ENCODE measurements at places on chromosomes 3 and 15.
A peak's percentile ranks its signal among the peaks of the same experiment; 100 is the strongest.

DNA sequence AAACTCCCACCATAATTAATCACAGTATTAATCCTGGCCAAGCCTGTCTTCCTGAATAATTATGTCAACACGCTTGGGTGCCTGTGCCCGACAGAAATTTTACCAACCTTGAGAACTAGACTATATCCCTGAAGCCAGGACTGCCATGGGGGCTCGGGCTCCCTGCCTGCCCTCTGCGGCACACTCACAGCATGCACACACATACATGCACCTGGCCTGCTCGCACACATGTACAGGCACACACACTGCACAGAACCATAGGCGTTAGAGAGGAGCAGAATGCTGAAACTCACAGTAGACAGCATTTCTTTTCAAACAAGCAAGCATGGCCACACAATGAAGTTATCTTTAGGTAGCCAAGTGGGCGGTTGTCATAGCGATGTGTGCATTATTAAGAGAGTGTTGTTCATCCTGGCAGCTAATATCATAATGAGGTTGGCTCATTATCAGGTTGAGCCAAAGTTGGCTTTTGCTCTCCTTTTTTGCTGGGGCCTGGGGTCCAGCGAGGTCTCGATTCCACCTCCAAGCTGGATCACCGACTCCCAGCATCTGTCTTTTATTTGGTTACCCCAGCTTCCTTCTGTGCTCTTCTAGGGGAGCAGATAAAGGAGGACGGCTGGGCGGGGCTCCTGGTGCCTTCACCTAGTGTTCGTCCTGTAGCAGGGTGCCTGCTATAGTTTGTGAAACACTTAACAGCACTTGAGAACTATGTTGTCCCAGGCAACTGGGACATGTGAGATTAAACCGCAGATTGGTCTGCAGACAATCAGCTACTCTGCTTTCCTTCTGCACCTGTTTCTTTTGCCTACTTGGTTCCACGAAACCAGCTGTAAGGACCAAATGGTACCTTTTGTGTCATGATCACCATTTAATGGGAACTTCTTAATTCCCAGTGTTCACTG, 91.4 kb downstream of the ZNF621 start:
- no peak for DNase-seq

- DNase-seq: no peak
Measured at GRCh38 chr3:187942658-187943241, 197.5 kb upstream of the BCL6 start.

GRCh38 chr15:100106732-100107131, 235.0 kb downstream of the ADAMTS17 start:
- DNase-seq: no peak

GRCh38 chr15:81950841-81951414, 94.9 kb downstream of the MEX3B start:
- no peak for DNase-seq

DNA sequence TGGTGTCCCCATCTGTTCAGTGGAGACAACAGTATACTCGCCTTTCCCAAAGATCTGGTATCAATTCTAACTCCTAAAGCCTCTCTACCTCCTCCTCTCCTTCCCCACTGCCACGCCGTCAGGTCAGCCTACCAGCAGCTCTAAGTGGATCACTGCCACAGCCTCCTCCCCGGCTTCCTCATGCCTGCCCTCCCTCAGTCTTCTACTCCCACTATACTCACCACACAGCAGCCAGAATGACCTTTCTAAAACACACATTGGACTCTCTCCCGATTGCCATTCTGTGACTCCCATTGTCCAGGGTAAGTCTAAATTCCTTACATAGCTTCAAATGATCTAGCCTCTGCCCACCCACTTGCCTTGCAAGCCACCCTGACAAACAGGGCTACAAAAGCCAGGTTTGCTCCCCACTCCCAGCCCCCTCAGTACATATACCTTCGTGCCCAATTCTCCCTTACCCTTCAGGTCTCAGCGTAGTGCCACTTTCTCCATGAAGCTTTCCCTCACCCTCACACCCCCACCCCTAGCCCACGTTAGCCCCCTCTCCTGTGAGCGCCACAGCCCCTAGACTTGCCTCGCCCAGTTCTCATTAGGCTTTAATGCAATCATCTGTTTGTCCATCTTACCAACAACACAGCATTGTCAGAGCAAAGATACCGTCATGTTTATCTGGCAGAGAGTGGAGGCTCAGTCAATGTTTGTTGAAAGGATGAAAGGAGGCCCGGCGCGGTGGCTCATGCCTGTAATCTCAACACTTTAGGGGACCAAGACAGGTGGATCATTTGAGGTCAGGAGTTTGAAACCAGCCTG, 9.5 kb upstream of the SEMA7A start:
- no peak for DNase-seq

DNA sequence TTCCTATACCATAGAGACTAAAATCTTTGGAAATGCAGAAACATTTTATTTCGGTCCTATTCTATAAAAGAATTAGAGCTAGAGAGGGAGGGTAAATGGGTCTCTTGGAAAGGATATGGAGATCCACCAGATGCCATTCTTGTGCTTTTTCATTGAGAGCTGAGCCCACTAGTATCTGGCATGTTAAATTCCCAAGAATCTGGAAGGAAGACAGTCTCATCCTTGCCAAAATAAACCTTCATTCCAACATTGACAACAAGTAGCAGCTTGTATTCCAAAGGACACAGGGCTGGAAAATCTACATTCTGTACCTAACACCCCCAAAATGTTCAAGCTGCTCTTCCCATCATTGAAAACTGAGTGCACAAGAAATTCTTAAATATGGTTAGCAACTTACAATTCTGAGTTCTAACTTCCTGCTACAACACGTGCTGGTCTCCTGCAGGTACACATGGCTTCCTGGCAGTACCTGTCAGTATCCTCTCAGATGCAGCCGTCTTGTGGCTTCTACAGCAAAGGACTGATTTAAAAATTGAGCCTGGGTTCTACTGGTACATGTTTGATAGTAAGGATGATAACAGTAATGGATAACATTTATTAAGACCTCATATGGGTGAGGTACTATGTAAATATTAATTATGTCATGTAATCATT, 348.1 kb downstream of the SV2B start:
- DNase-seq: no peak

GRCh38 chr3:177521305-177521704, 324.0 kb upstream of the TBL1XR1 start:
- DNase-seq: no peak

DNA sequence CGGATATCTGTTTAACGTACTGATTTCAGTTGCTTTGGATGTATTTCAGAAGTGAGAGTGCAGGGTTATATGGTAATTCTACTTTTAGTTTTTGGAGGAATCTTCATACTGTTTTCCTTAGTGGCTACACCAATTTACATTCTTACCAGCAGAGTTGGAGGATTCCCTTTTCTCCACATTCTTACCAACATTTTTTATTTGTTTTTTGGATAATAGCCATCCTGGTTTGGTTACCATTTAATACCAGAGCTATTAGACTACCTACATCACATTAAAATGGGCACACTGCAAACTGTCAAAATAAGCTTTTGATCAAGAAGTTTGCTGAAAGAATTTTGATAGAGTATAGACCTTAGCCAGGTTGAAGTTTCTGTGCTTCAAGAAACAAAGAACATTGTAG, 217.2 kb upstream of the CFAP20DC start:
- no peak for DNase-seq

DNA sequence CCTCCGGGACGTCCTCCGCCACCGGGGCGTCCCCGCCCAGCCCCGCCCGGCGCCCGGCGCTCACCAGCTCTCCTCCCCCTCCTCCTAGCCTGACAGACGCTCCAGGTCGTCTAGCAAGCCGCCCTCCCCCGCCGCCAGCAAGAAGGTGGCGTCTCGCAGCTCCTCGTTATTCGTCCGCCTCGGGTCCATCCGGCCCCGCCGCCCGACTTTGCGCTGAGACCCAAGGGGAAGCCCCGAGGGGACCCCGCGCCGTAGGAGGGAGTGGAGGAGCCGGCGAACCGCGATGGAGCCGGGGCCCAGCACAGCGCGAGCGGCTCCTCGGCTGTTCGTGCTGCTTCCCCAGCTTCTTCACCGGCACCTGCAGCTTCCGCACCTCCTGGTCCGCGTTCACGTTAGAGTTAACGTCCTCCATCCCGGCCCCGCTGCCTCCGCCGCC, 26.3 kb upstream of the MTHFS start:
- peak; percentile 35 for DNase-seq

DNA sequence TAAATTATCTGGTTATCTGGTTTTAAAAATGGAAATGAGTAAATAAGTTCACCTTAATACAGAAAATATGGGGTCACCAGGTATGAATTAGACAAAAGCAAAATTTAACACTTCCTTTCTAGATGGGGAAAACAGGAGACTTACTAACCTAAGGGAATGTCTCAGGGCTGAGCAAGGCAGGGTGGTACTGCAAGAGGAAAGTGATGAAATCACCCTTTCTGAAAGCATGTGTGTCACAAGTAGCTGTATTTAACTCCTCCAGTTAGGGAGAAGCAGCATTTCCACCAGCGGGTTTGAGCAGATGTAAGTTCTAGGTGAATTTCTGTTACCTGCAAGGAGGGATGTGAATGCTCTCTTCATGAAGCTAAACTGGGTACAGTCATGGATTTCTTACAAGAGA, 629.1 kb downstream of the MECOM start:
- no peak for DNase-seq

GRCh38 chr15:83930392-83931212, 276.7 kb downstream of the ADAMTSL3 start:
- DNase-seq: no peak

GRCh38 chr3:188240189-188240981, 86.4 kb downstream of the LPP start:
- no peak for DNase-seq

DNA sequence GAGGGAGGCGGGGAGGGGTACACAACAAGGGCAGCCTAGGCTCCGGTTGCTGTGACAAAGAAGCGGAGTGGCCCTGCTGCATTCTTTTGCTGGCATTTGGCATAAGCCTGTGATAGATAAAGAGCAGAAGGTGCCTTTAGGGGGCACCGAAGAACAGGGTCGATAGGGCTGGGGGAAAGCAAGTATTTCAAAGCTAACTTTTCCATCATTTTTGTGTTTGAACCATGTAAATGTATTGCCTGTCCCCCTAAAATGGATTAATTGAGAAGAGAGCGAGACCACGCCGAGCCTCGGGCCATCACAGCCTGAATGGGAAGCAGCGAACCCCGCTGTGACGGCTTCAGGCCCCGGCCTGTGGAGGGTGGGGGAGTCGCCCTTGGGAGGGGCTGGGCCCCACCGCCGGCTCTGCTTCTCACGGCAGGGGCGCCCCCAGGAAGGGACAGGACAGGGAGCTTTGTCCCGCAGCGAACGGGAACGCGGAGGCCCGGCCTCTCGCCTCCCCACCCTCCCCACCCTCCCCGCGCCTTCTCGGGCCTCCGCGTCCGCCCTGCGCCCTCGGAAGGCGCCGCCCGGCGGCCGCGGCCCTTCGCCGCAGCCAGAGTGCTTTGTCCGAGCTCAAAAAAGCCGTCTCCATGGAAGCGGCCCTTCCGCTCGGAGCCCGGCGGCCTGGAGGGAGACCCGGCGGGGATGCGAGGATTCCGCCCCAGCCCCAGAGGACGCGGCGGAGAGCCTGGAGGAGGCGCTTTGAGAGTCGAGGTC, 32.4 kb upstream of the ALDH1L1 start:
- DNase-seq: no peak

DNA sequence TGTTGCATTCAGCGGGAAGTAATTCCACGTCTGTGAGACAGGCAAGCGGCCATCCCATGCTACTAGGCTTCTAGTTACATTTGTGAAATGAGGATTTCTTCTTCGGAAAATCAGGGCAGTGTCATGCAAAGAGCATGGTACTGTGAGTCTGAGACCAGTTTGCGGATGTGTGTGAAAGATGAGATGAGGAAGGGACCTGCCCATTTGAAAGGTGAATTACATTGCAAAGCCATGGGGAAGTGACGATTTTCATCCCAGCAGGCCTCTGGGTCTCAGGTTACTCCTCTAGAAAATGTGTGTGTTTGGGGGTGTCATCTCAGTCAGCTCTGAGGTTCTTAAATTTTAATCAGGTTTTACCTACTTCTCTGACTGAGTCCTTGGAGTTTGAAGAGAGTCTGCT, 16.1 kb downstream of the TLE3 start:
- DNase-seq: no peak

- peak; percentile 41 for DNase-seq
Measured at GRCh38 chr3:112653209-112653871, 12.4 kb upstream of the CCDC80 start.

GRCh38 chr15:40723919-40724318, 28.9 kb downstream of the RAD51 start:
- DNase-seq: no peak

DNA sequence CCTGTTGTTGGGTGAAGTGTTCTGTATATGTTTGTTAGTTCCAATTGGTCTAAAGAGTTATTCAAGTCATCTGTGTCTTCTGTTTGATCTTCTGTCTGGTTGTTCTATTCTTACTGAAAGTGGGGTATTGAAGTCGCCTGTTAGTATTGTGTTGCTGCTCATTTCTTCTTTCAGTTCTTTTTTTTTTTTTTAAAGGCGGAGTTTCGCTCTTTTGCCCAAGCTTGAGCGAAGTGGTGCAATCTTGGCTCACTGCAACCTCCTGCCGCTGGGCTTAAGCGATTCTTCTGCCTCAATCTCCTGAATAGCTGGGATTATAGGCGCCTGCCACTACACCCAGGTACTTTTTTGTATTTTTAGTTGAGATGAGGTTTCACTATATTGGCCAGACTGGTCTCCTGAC, 23.5 kb downstream of the PFN2 start:
- DNase-seq: no peak

DNA sequence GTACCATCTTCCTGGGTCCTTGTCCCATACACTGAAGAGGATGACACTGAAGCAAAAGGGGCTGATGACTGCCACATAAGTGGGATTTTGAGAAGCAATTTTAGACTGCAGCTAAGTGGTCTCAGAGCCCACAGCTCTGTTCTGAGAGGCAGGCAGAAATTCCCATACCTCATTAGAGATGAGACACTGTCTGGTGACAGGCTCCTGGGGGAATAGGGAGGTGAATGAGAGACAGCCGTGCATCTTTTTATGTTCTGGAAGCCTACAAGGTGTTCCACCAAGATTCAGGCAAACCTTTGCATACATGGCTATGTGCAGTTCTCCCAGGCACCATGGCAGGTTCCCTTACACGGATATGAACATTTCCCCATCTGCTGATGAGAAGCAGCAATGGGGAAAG, 47.2 kb downstream of the LIMD1 start:
- no peak for DNase-seq

DNA sequence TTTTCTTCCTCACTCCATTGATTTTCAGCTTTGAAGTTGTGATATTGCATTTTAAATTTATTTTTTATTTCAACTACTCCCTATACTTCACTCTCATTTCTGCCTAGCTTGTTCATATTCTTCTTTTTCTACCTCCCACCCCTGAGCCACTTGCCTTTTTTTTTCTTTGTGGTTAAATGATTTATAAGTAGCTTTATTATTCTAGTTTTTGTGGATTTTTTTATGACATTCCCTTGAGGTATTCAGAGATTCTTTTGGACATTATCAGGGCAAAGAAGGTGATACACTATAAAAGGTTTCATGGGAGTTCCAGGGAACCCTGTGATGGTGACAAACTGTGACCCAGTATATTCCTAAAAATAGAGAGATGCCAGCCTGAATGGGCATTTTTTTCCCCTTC, 3.3 kb downstream of the C15orf61 start:
- DNase-seq: no peak

GRCh38 chr3:33636125-33636850, 81.8 kb downstream of the CLASP2 start:
- no peak for DNase-seq
